Activated T-cell treated with anti-CD3 and anti-CD28 coated beads, Interleukin-2, amount 50 U/mL, for 1 hour (primary cell): ENCODE measurements at places on chromosomes 13 and 19.

GRCh38 chr13:60696602-60697001, 299.6 kb downstream of the TDRD3 start:
- DNase-seq = no peak

DNA sequence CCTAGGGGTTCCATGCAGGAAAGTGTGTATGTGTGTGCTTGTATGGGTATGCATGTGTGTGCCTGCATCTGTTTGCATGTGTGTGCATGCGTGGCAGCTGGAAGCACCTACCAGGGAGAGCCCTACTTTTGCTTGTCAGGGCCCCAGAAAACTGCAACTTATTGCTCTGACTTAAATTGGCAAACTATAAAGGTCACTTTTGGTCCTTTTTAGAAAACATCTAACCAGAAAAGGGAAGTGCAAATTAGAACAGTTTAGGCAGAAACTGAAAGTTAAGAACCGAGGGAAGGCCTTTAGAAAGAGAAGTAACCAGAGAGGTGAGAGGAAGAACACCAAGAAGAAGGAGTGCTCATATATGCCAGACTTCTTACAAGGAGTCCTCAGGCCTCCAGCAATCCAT, 32.5 kb downstream of the DLEU7 start:
- DNase-seq = no peak

DNA sequence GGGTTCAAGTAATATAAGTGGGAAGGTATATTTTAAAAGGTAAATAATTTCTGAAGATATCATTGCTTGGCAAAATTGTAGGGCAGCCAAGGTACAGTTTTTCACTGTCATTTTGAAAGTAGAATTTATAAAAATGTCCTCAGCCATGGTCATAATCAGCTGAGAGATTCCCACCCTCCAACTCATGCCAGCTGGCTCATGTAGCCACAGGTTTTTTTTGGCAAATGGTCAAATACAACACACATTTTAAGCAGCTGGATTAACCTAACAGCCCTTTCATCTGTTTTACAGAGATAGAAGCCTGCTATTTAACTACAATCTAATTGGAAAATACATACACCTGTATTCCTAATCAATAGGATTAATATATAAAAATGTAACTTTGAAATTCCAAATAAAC, 619.2 kb upstream of the SGCG start:
- DNase-seq = no peak

DNA sequence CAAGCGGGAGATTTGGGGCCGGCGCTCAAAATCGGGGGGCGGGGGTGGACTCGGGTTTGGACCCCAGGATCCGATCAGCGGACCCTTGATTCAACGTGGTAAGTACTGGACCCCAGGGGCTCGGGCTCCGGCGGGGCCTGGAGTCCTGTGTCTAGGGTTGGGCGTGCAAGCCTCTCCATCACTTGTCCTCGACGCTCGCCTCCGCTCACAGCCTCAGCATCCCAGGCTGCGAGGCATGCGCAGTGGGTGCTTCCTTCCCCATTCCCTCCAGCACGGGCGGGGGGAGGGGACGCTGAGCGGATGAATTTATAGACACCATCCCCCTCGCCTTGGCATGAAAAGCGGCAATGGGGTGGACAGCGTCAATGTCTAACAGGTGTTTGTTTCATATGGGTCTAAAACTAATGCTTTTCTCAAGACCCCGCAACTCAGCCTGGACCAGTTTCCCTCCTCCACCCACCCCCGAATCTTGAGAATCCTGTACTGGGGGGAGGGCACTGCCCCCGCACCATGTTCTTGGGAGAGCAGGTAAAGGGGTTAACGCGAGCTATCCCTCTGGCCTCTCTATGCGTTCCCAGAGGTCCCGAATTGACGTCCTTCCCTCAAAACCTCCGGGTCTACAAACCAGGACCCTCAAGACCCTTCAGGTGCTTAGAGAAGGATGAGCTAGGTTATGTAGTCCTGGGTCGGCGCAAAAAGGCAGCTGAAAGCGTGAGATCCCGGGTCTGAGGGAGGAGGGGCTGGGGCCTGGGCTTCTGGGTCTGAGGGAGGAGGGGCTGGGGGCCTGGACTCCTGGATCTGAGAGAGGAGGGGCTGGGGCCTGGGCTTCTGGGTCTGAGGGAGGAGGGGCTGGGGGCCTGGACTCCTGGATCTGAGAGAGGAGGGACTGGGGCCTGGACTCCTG, 579 bp downstream of the CPT1C start:
- DNase-seq = no peak

- DNase-seq = peak; percentile 10
Measured at GRCh38 chr13:113636266-113636963, 21.6 kb downstream of the ATP4B start.

DNA sequence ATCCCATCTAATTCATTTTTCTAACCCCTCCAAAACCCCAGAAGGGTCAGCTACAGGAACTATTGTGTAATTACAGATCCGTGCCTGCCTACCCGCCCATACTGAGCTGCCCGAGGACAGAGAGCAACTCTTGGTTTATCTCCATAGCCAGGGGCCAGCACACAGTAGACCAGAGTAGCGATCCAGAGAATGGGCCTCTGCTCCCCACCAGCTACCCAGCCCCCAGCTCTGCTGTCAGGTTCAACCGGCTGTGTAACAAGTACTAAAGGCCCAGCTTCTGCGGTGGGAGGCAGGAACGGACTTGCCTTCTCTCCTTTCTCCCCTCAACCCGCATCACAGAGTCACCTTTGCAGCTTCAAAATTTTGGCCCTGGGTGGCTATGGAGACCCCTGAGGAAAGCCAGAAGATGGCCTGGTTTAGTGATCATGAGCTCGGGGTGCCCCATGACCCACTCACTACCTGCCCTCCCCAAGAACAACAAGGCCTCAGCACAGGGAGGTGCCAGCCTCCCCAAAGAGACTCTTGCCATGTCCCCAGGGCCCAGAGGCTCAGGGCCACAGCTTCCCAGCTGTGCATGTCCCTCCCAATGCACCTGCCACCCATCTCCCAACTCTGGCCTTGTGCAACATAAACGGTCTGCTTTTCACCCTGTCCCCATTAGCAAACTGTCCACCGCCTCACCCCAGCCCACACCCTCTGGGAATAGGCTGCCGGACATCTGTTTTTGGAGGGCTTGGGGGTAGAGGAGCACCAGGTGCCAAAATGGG, 5.7 kb downstream of the CALM3 start:
- peak; percentile 8 for DNase-seq

DNA sequence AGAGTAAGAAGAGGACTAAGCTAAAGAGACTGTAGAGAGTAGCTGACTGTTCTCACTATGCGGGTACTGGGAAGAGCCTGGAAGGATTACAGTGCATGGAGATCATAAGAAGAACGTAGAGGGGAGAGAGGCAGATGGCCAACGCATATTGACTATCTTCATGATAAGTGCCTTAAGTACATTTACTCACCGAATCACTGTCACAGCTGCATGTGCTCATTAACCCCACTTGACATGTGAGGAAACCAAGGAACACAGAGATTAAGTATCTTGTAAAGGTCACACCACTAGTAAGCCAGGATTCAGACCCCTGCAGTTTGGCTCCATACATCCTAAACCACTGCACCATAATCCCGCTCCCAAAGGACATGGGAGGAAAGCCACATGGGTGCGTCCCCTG, 34.1 kb downstream of the SMAD9 start:
- DNase-seq = no peak

GRCh38 chr19:7287722-7288121, 6.5 kb downstream of the INSR start:
- DNase-seq = no peak

DNA sequence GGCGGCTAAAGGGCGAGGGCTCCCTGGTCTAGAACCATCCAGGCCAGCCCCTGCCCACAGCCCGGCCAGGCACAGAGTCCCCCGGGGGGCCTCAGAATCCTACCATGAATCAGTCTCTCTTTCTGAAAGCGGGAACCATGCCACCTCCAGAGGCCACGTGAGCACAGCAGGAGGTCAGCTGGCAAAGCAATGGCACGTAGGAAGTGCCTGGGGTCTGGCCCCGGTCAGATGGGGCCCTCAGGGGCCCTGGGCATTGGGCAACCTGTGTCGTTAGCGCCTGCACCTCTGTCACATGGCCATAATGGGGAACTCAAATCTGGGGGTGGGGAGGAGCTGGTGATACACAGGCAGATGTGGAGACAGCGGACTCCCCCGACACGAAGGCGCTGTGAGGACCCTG, 8.8 kb downstream of the MFSD12 start:
- no peak for DNase-seq

DNA sequence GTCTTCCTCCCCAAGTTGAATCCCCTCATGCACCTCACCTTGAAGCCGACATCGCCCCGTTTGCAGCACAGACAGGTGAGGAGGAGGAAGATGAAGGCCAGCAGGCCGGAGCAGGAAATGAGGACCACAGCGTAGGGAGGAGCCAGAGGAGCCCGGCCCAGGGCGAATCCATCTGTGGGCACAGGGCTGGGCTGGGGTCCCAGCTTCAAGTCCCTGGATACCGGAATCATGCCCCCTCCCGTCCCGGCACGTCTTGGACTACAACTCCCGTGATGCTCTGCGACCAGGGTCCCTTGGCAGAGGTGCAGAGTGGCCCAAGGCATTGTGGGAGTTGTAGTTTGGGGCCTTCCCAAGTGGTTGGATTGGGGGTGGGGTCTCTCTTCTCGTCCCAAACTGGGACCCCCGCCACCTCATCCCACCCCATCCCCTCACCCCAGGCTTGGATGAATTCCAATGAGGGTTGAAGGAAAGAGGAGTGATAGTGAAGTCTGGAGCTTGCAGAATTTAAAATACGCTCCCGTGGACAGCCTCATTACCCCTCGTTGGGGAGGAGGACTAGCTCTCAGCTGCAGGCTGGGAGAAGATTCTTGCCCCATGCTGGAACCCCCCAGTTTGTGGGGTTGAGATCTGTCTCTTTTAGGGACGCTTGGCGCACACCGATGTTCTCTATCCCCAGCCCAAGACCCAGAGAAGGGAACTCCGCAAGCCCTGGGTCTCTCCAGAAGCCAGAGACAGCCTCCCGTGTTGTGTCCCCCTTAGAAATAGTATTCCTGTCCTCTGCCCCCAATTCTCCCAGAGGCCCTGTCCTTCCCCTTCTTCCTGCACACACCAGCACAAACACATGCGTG, 990 bp downstream of the LMTK3 start:
- peak; percentile 80 for DNase-seq

- no peak for DNase-seq
Measured at GRCh38 chr19:5934774-5935472, 20.9 kb downstream of the CAPS start.

- no peak for DNase-seq
Measured at GRCh38 chr13:46822551-46822950, 25.6 kb upstream of the ESD start.

DNA sequence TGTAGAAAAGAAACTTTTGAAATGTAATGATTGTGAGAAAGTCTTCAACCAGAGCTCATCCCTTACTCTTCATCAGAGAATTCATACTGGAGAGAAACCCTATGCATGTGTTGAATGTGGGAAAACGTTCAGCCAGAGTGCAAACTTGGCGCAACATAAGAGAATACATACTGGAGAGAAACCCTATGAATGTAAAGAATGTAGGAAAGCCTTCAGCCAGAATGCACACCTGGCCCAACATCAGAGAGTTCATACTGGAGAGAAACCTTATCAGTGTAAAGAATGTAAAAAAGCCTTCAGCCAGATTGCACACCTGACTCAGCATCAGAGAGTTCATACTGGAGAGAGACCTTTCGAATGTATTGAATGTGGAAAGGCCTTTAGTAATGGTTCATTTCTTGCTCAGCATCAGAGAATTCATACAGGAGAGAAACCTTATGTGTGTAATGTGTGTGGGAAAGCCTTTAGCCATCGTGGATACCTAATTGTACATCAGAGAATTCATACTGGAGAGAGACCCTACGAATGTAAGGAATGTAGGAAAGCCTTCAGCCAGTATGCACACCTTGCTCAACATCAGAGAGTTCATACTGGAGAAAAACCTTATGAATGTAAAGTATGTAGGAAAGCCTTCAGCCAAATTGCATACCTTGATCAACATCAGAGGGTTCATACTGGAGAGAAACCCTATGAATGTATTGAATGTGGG, 19.3 kb downstream of the ZNF583 start:
- no peak for DNase-seq

GRCh38 chr13:49655906-49656305, 27.6 kb downstream of the ARL11 start:
- no peak for DNase-seq

GRCh38 chr19:45539459-45539858, 32.2 kb downstream of the VASP start:
- no peak for DNase-seq

DNA sequence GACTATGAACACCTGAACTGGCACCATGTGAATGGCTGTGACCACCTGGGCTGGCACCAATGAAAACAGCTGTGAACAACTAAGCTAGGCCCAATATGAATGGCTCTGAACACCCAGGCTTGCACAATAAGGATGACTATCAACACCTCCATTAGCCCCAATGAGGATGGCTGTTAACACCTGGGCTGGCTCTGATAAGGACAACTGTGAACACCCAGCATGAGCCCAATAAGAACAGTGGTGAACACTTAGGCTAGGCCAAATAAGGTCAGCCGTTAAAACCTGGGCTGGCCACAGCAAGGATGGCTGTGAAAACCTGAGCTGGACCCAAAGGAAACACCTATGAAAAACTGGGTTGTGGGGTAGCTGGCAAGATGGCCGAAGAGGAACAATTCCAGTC, 1163.1 kb downstream of the UQCRFS1 start:
- no peak for DNase-seq

DNA sequence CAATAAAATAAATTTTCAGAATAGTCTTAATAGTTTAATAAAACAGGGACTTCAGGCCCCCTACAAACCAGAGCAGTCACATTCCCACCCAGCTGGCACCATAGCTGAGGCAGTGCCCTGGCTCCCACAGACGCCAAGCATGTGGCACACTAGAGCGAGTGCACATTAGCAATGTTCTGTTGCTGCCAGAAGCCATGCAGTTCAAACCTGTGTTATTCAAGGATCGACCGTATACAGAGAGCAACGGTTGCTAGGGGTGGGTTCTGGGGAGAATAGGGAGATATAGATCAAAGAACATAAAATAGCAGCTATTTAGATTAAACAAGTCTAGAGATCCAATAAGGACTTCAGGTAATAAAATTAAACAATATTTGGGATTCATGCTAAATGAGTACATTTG, 419.3 kb upstream of the KLHL1 start:
- DNase-seq = no peak

DNA sequence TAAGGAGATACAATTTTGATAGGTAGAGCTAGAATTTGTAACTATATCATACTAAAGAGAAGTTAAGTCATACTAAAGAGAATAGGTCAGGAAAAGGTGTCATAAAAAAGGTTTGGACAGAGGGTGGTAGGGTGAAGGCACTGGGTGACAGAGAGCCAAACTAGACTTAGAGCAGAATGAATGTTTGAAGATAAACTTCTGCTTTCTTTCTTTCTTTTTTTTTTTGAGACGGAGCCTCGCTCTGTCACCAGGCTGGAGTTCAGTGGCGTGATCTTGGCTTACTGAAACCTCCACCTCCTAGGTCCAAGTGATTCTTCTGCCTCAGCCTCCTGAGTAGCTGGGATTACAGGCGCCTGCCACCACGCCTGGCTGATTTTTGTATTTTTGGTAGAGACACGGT, 44.1 kb downstream of the TM9SF2 start:
- DNase-seq = no peak

GRCh38 chr13:21567714-21568113, 36.3 kb downstream of the MICU2 start:
- no peak for DNase-seq

GRCh38 chr13:73401769-73402168, 343.0 kb downstream of the KLF5 start:
- no peak for DNase-seq
